Natural killer cell (primary cell): ENCODE measurements at places on chromosomes 11 and 22.

DNA sequence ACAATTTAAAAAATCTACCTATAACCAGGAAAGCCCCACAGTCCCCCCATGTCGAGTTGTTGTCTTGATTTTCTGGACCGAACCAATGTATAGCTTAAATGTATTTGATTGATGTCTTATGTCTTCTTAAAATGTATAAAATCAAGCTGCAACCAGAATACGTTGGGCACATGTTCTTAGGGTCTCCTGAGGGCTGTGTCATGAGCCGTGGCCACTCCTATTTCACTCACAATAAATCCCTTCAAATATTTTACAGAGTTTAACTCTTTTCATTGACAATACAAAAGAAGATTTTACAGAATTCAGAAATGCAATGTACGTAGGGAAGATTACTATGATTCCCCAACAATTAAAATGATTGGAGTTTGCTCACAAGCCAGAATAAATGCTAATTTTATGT, 428.7 kb upstream of the RAG2 start:
- no peaks in the 10 kb centered on the region for H3K27me3 ChIP-seq
- no peaks in the 10 kb centered on the region for H3K4me1 ChIP-seq
- DNase-seq = no peak
- no peaks in the 10 kb centered on the region for H3K36me3 ChIP-seq

DNA sequence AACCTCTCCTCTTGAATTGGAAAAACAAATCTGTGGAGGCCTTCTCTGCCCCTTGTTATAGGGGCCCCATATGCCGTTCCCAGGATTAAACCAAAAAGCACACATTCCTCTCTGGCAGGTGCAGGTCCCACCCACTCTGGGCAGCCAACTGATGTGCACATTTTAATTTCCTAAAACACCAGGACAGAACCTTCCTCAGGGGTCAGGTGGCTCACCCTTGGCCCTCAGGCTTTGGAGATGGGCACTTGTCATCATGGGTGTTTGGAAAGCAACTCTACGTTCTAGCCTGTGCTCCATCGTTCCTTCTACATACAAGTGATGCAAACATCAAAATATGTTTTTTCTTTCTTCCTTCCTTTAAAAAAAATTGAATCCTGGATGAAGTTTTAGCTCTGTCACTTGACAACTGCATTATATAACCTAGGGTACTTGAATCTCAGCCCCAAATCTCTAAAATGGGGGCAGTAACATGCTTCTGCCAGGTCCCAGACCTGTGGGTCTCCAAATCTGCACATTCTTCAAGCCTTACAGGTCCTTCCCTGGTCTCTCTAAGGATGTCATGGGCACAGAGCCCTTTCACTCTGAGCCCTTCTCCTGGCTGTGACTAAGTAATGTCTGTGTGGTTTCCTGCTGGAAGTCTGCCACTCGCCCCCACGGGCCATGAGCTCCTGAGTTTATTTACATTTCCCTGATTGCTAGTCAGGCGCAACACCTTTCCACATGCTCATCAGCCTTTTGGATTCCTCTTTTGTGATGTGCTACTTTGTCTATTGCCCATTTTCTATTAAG, 43.8 kb downstream of the KCNQ1OT1 start:
- H3K4me1 ChIP-seq = no peaks in the 10 kb centered on the region
- no peak overlapping the region for H3K27ac ChIP-seq
- no peaks in the 10 kb centered on the region for H3K27me3 ChIP-seq
- no peaks in the 10 kb centered on the region for H3K36me3 ChIP-seq
- no peak overlapping the region for H3K4me3 ChIP-seq

DNA sequence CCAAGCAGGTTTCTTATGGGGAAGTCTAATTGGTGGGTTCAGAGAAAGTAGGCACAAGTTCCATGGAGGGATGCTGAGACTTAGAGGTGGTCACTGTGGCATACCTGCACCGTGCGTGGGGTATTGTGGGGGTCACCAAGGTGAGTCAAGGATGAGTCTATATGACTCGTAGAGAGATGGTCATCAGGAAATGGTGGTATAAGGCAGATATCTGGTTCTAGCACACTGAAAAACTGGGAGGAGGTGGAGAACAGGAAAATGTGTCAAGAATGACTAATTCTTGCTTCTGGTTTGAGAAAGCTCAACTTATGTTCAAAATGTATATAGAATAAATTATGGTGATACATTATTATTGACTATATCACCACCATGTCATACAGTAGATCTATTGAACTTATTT, 258.1 kb downstream of the RAB38 start:
- DNase-seq = no peak
- H3K27ac ChIP-seq = no peak overlapping the region
- H3K27me3 ChIP-seq = no peaks in the 10 kb centered on the region
- H3K4me1 ChIP-seq = no peaks in the 10 kb centered on the region

DNA sequence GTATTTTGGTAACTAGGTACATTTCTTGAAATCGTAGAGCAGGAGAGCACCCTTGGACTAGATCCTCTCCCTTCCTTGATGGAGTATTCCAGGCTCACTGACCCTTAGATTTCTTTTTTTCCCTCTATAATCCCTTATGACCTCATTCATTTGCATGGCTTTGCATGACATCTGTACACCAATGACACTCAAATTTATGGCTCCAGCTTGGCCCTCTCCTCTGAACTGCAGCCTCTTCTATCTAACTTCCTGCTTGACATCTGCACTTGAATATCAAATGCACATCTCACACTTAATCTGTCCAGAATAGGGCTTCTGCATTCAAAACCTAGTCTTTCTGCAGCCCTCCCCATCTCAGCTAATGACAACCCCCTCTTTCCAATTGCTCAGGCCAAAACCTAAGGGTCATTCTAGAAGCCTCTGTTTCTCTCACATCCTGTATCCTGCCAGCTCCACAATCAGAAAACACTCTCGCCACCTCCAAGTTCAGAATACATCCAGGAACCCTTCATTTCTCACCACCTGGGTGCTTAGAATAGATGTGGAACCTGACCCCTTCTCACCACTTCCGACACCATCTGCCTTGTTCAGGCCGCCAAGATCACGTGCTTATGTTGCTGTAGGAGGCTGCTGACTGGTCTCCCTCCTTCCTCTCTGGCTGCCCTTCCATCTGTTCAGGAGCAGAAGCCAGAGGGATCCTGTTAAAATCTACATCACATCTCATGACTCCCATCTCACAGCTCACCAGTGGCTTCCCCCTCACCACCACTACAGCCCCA, 138.9 kb upstream of the MTNR1B start:
- H3K27ac ChIP-seq = no peak overlapping the region
- DNase-seq = no peak
- no peaks in the 10 kb centered on the region for H3K27me3 ChIP-seq
- H3K36me3 ChIP-seq = no peaks in the 10 kb centered on the region
- H3K4me3 ChIP-seq = no peak overlapping the region
- H3K4me1 ChIP-seq = no peaks in the 10 kb centered on the region

DNA sequence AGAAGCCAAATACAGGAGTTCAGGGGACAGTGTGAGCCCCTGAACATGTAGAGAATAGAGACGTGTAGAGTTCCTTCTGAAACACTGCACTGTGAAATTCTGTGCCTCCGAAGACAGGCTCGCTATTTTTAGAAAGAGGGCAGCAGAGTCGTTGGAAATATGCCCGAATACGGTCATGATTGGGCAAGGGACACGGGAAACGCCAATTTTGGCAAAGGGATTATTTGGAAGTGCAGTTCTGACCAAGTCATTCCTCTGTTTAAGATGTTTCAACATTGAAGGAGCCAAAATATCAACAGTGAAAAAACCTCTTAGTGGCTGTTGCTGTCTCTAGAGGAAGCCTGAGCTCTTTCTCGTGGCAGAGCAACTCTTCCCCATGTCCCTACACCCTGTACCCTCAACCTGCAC, 9.5 kb upstream of the CBX6 start:
- H3K27me3 ChIP-seq = no peaks in the 10 kb centered on the region
- no peak for DNase-seq
- no peaks in the 10 kb centered on the region for H3K36me3 ChIP-seq
- H3K4me3 ChIP-seq = no peak overlapping the region
- H3K27ac ChIP-seq = no peak overlapping the region
- H3K4me1 ChIP-seq = no peaks in the 10 kb centered on the region

GRCh38 chr22:35092406-35092805, 26.4 kb downstream of the ISX start:
- no peak overlapping the region for H3K4me3 ChIP-seq
- no peaks in the 10 kb centered on the region for H3K36me3 ChIP-seq
- peaks cover 2% of the 10 kb centered on the region for H3K27me3 ChIP-seq
- DNase-seq = no peak
- no peaks in the 10 kb centered on the region for H3K4me1 ChIP-seq

GRCh38 chr11:75369560-75370255, 18.2 kb upstream of the ARRB1 start:
- no peak for DNase-seq
- peaks cover 38% of the 10 kb centered on the region for H3K4me1 ChIP-seq
- no peak overlapping the region for H3K4me3 ChIP-seq
- no peaks in the 10 kb centered on the region for H3K36me3 ChIP-seq

GRCh38 chr11:13834463-13834862, 128.1 kb upstream of the SPON1 start:
- no peak overlapping the region for H3K4me3 ChIP-seq
- DNase-seq = no peak
- no peaks in the 10 kb centered on the region for H3K4me1 ChIP-seq
- no peak overlapping the region for H3K27ac ChIP-seq
- no peaks in the 10 kb centered on the region for H3K36me3 ChIP-seq
- no peaks in the 10 kb centered on the region for H3K27me3 ChIP-seq

DNA sequence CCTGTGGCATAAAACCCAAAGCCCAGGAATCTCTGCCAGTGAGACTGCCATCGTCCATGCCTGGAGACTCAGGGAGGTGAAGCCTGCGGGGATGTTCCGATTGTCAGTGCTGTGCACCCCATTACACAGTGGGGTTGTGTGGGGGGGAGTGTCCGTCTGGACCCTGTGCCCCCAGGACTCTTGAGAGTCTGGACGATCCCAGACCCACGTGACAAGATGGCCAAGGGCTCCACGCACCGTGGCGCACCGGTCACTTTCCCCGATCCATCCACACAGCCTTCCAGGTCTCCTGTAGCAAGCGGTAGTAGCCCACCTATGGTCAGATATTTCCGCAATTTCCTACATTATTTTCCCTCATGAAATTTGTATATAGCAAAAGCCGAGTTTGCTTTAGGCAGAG, 20.9 kb upstream of the NRGN start:
- peaks cover 35% of the 10 kb centered on the region for H3K27me3 ChIP-seq

DNA sequence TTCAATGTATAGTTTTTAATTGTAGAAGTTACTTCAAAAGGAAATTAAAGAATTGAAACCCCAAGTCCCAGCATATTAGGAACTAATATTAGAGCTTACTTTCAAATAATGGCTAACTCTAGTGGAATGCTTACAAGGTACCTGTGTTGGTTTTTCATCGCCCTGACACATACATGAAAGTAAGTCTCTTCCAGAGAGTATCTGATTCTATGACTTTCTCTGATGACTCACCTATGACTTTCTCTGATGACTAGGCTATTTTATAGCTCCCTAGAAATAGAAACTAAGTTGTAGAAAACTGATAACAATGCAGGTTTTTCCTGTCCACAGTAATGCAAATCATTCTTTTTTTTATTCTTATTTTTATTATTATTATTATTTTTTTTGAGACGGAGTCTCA, 33.6 kb upstream of the MMP7 start:
- H3K4me1 ChIP-seq = peaks cover 18% of the 10 kb centered on the region
- no peak for DNase-seq
- H3K36me3 ChIP-seq = no peaks in the 10 kb centered on the region
- no peak overlapping the region for H3K27ac ChIP-seq
- H3K4me3 ChIP-seq = no peak overlapping the region

- no peak overlapping the region for H3K4me3 ChIP-seq
- no peak overlapping the region for H3K27ac ChIP-seq
- DNase-seq = no peak
- H3K4me1 ChIP-seq = no peaks in the 10 kb centered on the region
- H3K27me3 ChIP-seq = no peaks in the 10 kb centered on the region
Observed at GRCh38 chr22:39820256-39820655, 73.3 kb downstream of the ENTHD1 start.
